Trophoblast cell (in vitro differentiated cells and primary cell): ENCODE measurements at places on chromosomes 4 and X.

DNA sequence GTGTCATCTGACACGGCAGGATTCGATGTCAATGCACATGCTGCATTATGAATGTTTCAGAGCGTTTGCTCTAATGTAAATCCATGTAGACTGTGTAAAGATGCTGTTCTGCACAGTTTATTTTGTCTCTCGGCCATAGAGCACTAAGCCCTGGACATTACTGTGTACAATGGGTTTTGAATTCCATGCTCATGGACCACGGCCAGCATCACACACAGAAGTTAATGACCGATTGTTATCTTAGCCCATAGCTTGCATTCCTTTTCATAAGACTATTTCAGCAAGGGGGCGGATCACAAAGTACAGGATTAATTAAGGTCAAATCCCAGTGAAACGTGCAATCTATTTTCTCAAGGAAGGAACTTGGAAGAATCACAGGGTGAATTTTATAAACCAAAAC lies 286.1 kb upstream of the TENM3 start:
- peak; percentile 57 for DNase-seq

- no peak for DNase-seq
Observed at GRCh38 chr4:94365304-94365703, 22.7 kb upstream of the HPGDS start.

GRCh38 chr4:39410415-39410814 lies 3.7 kb downstream of the KLB start:
- no peak for DNase-seq

DNA sequence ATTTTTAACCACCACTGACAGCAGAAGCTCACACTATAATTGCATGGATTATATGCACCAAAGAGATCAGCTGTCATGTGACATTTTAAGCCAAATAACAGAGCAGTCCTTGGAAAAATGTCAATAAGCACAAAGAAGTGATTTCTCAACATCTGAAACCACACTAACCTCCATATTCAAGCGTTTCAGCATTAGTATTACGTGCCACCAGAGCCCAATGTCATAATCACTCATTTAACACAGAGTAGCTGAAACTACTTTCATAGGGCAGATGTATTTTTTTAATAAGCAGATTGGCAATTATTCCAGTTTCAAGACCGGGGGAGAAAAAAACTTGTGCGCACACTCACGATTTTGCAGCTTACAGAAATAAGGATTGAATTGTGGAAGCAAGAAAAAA lies 76.6 kb downstream of the SH3KBP1 start:
- no peak for DNase-seq

- no peak for DNase-seq
Observed at GRCh38 chrX:3713937-3714434, 537 bp upstream of the PRKX start.

DNA sequence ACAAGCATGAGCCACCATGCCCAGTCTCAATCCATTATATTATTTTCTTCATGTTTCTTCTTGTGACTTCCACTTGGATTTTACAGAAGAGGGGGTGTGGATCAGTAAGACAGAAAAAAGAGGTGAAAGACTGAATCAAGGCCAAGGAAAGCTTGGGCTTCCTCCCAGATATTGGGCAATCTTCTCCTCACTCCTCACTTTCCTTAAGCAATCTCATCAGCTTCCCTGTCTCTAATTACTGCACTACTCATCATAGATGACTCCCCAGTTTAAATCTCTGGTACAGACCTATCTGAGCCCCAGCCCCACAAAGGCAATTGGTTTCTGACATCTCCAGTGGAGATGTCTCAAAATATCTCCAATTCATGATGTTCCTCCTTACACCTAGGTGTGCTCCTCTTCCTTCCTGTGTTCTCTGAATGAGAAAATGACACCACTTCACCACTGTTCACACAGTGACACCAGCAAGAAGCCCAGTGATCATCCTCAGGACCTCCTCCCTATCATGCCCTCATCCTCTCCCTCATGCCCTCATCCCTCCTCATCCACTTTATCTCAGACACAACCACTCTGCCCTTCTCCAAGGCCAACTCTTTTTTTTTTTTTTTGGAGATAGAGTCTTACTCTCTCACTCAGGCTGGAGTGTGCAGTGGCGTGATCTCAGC lies 44.8 kb upstream of the HERC6 start:
- DNase-seq = no peak

DNA sequence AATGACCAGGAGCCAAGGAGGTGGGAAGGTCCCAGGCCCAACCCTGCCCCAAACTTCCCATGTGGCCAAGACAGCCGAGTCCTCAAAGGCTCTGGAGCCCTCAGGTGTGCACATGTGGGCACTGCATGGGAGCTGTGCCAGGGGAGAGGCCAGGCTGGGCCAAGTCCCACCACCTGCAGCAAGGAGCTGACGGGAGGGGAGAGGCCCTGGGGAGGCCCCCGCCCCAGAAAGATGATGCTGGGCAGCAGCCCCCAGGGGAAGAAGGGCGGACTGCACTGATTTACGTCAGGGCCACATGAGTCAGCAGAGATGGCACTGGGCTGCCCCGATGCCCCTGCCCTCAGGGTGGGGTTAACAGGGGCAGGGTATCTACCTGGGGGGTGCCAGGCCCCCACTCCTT lies 1.4 kb downstream of the L1CAM start:
- no peak for DNase-seq

DNA sequence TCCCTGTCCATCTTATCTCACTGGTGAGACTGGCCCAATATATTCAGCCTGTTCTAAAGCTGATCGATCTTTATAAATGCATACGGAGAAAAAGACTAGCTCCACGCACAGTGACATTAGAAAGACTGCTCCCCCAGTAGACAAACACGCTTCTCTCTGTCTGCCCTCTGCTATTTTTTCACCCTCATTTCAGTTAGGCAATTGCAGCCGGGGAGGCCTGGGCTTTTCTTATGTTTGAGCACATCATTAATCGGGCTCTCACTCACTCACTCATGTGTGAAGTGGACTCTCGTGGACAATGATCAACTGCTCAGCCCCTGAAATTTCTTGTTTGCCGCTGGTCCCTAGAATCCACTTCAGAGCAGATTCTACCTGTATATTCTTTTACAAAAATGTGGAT lies 824.7 kb upstream of the TENM3 start:
- no peak for DNase-seq

GRCh38 chrX:77962068-77962902 lies 7.2 kb downstream of the PGAM4 start:
- DNase-seq = no peak

GRCh38 chr4:16995451-16995850 lies 97.0 kb upstream of the LDB2 start:
- no peak for DNase-seq

DNA sequence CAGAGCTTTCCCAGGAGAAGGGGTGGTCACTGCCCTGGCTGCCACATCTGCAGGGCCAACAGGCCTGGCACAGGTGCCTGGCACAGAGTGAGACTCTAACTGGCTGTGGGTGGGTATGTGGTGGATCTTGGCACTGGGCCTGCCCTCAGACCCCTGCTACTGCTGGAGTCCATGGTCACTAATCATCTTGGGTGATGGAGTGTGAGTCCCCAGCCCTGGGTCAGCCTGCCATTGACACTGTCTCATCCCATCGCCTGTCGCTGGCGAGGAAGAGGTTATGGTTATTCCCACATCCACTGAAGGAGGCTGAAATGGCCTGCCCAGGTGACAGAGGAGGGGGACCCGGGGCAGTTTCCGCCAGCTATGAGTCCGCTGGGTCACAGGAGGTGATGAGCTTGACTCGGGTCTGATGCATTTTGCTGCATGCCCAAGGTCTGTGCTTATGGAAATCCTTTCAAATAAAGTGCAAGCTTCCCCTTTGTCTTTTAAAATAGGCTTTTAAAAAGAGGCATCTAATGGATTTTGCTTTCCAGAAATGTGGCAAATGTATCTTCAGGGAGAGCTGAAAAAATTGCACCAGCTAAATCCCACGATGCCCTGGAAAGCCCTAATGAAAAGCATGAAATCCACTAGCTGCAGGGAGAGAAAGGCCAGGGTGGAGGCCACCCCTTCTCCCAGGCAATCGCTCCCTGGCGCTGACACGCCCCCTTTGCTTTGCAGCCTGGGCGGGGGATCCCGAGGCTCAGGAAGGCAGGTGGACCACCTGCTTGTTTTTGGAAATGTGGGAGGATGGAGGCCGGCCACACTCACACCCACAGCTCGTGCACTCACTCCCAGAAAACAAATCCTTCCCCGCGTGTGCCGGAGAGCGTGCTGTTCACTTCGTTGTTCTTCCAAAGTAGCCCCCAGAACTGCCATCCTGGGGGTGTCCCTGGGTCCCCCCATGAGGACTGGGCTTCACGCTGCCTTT lies 54.9 kb downstream of the ABLIM2 start:
- no peak for DNase-seq

DNA sequence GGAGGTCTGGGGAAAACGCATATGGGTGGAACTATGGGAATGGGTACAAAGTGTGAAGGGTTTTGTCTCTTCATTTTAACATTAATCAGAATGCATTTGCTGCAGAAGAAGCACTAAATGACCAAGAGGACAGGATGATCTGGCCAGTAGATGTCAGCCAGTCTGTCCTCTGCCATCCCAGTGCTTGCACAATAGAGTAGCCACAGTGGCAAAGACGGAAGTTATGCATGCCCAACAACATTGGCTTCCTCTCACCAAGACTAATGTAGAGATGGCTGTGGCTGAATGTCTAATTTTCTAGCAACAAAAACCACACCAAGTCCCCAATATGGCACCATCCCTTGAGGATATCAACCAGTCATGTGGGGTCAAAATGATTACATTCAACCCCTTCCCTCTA lies 45.0 kb upstream of the ARHGEF6 start:
- DNase-seq = no peak

DNA sequence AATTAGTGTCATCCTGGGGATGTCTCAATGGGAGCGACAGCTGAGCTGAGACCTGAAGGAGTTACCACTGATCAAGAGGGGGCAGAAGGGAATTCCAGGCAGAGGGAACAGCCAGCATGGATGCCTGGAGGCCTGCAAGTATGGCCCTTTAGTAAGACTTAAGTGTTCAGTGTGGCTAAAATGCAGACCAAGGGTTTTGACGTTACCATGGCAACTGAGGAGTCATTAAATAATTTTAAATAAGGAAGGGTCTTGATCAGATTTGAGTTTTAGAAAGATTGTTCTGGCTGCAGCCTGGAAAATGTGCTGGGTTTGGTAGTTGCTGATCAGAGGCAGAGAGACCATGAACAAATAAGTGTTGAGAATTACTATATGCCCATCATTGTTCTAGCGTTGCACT lies 285.5 kb downstream of the USP46 start:
- no peak for DNase-seq

DNA sequence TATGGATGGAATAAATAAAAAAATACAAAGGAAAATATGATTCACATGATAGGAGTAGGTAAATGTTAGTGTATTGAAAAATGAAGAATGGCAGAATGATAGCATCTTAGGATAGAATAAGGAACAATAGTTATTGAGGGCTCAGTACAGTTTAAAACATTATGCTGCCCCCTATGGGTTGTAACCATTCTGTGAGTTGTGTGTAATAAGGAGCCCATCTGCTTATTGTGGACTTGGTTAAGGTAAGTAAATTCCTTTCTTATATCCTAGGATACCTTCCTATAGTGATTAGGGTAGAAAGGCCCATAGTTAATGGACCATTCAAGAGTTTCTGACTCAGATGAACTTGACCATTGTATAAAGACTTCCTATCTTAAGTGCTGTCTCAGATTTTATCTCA lies 195.8 kb downstream of the PDHA2 start:
- DNase-seq = peak; percentile 34

GRCh38 chrX:8289523-8289922 lies 118.5 kb upstream of the VCX2 start:
- no peak for DNase-seq
